Hippocampal formation (tissue), 2 donors: ENCODE measurements at places on chromosomes 11 and 22.
A peak's percentile ranks its signal among the peaks of the same experiment; 100 is the strongest.

GRCh38 chr22:31248138-31248745 lies 36.1 kb downstream of the LIMK2 start:
- DNase-seq, result peak; percentile 32

DNA sequence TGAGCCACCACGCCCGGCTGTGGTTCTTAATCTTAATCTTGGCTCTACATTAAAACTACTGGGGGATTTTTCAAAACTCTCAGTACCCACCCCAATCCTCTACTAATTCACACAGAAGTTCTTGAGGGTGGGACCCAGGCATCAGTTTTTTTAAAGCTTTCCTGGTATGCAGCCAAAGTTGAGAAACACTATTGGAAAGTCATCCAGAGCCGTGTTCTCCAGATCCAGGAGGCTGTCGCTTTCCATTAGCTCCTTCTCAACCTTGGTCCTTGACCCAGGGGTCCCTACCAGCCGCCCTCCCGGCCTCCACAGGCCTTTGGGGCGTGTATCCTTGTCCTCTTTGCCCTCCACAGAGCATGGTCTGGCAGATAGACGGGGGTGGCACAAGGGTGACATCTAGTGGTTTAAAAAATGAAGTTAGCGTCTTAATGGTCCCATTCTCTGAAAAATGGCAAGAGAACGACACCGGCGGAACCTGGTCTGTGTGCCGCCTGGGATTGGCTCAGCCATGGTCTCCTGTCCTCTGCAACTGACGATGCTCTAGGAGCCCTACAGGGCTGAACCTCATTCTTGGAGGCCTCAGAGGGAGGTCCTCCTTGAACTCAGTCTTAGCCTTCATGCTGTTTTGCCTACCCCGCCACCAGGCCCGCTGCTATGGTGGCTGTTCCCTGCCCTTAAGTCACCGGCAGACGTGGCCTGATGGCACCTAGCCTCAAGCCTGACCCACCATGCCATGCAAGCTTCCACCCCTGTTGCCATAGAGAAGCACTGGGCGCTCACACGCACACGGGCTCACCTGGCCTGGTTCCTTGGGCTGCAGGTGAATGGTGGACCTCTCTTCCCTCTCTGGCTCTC lies 152.0 kb upstream of the SYN3 start:
- peak; percentile 7 for DNase-seq

DNA sequence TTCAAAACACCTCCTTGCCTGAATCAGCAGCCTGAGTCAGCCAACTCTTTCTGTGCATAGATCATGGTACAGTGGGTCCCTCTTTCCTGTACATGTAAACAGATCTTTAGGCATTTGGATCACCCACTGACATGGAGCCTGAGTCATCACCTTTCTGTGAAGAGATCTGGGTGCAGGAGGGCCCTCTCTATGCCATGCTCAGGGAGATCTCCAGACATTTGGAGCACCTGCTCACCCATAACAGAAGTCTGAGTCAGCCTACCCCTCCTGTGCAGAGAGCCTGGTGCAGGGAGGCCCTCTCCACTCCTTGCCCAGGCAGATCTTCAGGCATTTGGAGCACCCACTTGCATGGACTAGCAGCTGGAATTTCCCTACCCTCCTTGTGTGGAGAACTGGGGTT lies 56.2 kb upstream of the GLYAT start:
- no peak for DNase-seq

GRCh38 chr11:553988-554340 lies 6.6 kb downstream of the LMNTD2 start:
- no peak for DNase-seq

DNA sequence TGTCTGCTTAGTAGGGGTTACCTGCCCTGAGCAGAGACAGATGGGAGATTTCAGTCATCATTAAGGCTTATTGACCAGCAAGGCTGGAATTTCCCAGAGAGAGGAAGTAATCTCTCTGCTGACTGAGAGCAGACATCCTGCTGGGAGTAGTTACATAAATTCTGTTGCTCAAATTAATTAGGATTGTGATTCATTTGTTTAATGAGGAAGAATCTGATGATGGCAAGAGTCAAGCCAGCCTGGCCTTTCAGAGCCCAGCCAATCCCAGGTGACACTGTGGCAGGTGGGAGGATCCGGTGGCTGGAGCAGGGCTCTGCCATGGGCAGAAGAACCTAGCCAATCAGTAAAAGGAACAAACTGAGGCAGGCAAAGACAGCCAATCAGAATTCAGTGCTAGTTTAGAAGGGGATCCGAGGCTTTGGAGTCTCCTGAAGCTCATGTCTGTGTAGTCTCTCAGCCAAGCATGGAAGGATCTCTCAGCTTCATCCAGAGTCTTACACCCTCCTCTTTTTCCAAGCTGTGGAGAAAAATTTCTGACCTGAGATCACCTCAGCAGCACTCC lies 61.2 kb upstream of the CHST1 start:
- no peak for DNase-seq

- no peak for DNase-seq
Observed at GRCh38 chr11:112628676-112629075, 332.5 kb upstream of the NCAM1 start.

DNA sequence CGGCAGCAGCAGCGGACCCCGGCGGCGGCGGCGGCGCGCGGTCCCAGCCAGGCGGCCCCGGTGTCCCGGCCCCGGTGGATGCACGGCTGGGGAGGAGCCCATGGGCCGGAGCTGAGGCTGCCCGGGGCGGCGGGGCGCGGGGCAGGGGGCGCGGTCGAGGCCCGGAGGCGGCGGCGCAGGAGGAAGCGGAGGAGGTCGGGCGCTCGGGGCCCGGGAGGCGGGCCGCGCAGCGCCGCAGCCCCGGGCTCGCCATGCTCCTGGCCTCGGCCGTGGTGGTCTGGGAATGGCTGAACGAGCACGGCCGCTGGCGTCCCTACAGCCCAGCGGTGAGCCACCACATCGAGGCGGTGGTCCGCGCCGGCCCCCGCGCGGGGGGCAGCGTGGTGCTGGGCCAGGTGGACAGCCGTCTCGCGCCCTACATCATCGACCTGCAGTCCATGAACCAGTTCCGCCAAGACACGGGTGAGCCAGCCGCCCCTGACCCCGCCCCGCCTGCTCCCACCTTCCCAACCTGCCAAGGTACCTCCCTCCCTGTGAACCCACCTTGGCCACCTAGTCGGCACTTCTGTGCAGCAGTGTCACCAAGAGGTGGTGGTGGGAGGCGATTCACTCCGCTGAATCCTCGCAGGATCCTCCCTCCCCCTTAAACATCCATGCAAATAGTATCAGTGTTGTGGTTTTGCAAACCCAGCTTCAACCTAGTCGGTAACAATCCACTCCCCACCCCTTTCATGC lies 580 bp downstream of the DTX4 start:
- DNase-seq, result no peak

DNA sequence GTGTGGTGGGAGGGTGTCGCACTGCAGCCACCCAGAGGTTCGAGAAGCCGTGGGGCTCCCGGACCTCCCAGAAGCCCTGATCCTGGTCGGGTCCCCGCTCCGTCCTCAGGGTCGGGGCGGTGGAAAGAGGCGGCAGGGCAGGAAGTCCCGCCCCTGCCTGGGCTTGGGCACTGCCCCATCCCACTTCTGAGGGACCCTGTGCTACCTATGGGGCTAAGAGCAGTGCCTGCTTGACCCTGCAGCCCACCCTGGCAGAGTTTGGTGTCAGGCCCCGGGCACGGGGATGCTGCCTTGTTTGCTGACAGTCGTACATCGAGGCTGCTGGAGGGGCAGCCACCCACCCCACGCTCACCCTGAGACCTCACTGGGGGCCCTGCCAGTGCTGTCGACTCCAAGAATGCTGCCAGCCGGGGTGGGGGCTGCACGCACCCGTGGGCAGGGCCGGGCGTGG lies 19.4 kb downstream of the RNH1 start:
- no peak for DNase-seq

GRCh38 chr22:42052765-42053164 lies 17.8 kb downstream of the NAGA start:
- DNase-seq, result no peak

GRCh38 chr11:31141789-31142188 lies 227.8 kb downstream of the DCDC1 start:
- DNase-seq, result peak; percentile 39

GRCh38 chr11:40140560-40140959 lies 1318.9 kb downstream of the LRRC4C start:
- DNase-seq, result no peak

- no peak for DNase-seq
Observed at GRCh38 chr11:29087200-29087812, 929.5 kb downstream of the KCNA4 start.

- DNase-seq, result no peak
Observed at GRCh38 chr11:83456075-83456474, 169.9 kb upstream of the CCDC90B start.

DNA sequence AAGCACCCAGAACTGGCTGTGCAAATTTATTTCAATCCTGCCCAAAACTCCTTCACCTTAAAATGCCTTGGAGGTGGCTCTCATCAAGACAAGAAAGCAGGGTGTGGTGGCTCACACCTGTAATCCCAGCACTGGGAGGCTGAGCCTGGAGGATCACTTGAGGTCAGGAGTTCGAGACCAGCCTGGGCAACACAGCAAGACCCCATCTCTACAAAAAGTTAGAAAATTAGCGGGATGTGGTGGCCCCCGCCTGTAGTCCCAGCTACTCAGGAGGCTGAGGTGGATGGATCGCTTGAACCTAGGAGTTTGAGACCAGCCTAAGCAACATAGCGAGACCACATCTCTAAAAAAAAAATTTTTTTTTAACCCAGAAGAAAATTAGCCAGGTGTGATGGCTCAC lies 689 bp upstream of the RAB39A start:
- DNase-seq, result no peak

DNA sequence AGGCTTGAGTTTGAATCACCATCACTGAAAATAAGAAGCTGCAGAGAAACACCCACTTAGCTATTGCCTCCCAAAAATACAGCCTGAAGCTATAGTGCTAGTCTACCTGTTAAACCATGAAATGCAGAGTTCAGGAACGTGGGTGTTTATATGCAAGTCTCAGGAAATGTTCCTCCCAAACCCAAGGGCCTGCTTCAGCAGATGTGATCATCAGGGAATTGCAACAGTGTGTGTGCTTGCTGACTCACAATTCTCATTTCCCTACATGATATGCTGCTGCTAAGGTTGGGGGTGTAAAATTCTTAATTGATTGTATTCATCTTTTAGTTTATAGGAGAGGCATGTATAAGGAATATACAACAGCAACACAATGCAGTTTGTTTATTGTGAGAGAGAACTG lies 49.6 kb downstream of the NUP98 start:
- DNase-seq, result no peak

GRCh38 chr22:23121424-23121823 lies 20.4 kb downstream of the RSPH14 start:
- DNase-seq, result no peak

GRCh38 chr11:68574308-68574707 lies 110.0 kb upstream of the GAL start:
- no peak for DNase-seq

DNA sequence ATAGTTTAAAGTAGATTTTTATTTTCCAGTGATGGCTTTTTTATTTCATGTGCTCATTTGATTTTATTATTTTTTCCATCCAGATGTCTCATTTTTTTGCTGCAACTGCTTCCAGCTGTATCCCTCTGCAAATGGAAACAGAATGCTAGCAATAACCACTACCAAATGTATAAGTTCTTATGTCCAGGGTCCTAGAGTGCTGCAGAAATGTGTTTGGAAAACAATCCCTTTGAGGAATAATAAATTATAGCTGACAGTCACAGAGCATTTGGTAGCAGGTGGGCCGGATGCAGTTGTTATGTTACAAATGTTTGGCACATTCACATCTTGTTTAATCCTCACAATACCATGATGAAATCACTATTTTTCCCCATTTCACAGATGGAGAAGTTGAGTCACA lies 300.7 kb upstream of the PDGFD start:
- DNase-seq, result no peak

GRCh38 chr22:38504731-38505540 lies 1.2 kb downstream of the DDX17 start:
- no peak for DNase-seq

DNA sequence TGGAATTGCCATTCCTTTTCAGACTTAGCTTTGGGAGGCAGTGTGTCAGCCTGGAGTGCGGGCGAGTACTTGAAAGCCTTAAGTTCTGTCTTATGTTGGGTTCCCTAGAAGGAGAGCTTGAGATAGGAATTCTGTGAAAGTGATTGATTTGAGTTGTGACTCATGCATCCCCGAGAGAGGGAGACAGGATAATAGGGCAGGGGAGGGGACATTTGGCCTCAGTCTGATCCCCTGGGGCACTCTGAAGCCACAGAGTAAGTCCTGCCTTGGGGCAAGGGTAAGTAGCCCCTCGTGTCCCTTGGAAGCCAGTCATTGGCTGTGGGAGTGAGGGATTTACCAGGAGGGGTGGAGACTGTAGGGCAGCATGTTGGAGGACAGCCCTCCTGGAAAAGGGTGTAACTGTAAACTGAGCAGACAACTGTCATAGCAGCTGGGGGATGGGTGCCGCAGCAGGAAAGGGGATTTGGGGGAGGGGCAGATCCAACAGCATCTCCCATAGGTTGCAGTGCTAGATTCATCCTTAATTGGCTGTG lies 44.0 kb downstream of the KIAA1671 start:
- no peak for DNase-seq

DNA sequence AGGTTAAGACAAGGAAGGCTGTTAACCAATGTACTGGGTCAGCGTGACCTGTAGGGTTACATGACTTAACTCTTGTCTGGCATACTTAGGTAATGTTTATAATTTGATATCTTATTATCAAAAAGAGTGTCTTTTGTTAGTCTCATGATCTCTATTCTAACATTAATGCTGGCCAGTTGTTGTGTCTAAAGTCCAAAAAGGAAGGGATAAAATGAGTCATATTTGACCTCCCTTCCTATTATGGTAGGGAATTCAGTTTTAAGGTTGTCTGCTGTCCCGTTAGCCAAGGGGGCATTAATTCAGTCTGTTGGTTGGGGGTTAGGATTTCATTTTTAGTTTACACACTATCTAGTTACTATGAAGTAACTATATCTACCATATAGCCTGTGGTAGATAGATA lies 364.0 kb downstream of the GRM5 start:
- DNase-seq, result no peak

- DNase-seq, result no peak
Observed at GRCh38 chr11:77449060-77449521, 24.8 kb downstream of the PAK1 start.

DNA sequence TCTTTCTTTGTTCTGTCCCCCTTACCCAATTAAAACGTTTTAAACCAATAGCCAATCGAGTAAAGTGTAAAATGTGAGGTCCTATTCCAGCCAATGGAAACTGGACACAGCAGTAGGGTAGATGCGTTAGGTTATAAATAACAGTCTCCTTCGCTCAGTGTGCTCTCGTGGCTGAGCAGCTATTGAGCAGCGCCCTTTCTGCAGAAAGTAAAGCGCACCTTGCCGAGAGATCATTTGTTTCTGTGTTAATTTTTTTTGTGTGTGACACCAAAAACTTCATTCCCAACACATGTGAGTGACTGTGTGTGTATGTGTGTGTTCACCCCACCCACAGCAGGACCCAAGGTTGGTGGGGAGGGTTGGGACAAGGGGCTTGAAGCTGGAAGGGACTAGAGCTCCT lies 7.2 kb upstream of the TTLL1 start:
- no peak for DNase-seq

GRCh38 chr22:21698430-21699329 lies 32.9 kb downstream of the PPIL2 start:
- no peak for DNase-seq

- DNase-seq, result no peak
Observed at GRCh38 chr22:45876136-45877035, 100.6 kb downstream of the WNT7B start.
